ENCODE measurements at places on chromosomes 1 and 21.

- DNase-seq: no peak
These were observed 509.5 kb downstream of the PLPP3 start for GRCh38 chr1:56069824-56070223.

DNA sequence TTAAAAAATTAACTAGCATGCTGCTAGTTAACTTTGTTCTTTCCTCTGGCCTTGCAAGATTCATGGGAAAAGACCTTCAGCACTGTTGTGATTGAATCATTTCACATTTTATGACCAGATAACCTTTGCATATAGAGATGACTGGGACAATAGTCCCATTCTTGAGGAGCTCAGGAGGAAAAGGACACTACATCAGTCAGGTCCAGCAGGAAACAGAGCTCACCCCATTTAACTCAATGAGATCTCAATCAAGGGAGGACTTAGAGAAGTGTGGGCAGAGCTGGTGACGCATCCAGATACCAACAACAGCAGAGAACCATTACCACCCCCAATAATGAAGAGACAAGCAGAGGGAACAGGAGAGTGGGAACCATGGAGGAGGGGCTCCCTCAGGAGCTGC is 109.4 kb upstream of the GUCA2B start:
- no peak for DNase-seq

- no peak for DNase-seq
These were observed 676 bp upstream of the PADI2 start for GRCh38 chr1:17119773-17120480.

DNA sequence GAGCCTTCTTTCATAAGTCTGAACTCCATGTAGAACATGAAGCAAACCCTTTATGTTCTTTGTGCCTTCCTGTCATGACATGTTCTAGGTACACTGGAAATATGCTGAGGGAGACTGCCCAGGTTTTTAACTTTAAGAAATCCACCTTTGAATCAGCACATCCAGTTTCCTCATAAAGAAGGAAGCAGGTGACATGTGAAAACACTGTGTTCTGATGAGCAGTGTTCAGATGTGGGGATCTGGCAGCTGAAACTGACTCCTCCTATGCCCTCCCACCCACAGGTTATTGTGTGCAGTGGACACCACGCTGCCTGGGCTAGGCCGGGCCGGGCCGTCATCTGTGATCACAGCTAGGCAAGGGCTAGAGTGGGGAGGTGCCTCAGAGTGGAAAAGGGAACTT is 51.1 kb downstream of the CNN3 start:
- DNase-seq: no peak

DNA sequence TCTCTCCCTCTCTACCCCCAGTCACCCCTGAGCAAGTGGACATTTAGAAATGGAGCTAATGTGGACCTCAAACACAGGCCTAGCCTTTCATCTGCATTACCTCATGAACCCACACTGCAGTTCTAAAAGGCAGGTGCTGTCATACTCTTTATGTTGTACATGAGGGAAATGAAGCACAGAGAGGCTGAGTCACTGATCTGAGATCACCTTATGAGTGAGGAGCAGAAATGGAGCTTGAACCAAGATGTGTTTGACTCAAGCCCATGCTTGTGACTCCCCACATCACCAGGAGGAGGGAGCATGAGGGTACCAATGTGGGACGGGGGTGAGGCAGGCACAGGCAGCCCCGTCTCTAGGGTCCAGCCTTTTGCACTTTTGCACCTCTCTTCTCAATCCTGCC is 702.8 kb downstream of the PTPRU start:
- DNase-seq: no peak

- DNase-seq: no peak
These were observed 3.4 kb downstream of the JUN start for GRCh38 chr1:58780411-58780810.

DNA sequence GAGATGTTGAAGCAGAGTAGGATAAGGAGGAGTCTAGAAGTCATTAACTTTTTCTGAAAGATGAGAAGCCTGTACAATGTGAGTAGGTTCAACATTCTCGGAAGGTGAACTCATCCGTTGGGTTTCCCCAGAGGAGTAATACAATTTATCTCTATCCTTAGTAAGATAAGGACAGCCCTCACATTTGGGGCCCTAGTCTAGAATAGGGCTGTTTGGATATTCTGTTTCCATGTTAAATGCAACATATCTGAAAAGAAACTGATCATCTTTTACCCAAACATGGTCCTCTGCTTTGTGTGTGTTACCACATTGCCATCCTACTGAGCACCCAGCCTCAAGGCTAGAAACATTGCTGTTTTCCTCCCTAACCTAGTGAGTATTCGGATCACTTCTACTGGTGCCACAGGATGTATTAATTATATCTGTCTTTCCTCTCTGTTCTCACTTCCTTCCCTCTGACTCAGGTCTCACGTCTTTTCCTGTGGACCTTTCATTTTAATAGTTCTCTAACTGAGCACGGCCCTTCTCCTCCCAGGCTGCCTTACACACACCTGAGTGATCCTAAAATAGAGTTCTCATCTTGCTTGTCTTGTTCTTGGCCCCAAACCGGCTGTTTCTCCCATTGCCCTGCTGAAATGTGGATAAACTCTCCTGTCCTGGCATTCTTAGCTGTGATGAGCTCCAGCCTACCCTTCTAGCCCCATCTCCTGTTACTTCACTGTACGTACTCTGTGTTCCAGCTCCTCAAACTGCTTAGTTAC is 91.7 kb downstream of the CDC14A start:
- DNase-seq: no peak

DNA sequence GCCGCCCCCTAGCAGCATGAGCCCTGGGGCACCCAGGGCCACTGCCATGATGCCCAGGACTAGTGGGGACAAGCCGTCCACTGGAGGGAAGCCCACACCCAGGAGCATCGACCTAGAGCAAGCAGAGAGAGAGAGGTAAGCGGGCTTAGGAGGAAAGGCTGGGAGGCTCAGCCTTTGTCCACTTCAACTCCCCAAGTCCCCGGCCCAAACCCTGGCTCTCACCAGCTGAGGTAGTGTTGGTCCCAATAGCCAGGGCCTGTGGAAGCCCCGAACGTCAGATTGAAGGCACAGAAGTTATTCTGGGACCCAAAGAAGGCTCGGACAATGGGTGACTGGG is 2.4 kb downstream of the GLMP start:
- no peak for DNase-seq

DNA sequence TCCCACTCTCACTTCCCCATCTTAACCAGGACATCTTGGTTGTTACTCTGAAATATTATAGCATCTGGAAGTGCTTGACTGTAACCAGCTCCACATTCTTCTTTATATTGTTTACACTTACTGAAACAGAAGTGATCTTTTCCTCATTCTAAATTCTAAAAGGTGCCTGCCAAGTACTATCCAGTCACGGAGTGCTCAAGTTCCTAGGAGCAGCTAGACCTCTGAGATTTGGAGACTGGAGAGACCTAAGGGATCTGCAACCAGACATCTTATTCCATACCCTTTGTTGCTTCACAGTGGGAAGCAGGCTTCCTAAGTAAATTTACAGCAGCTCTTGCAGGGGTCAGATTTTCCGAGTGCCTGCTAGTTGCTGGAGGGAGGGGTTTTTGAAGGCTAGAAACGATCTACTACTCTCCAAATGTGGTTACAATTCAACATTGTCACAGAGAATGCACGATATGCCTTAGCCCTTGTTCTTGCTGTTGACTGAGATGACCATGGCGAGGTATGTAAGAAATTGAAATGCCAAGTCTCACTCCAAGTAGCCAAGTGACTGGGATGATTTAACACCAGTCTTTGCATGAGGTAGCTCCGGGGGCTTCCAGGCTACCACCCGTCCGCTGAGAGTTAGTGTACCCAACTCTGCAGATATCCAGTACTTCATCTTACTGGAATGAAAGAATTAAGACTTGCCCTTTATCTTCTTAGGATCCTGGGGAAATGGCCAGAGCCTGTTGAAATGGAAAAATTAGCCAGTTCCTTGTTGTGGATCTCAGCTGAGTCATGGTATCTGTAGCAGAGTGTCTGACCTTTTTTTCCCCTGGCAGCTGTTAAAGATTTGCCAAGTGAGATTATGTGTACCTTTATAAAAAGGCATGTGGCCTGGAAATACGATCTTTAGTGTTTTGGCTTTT is 150.8 kb downstream of the MAST2 start:
- DNase-seq: no peak

GRCh38 chr1:40564913-40565312 is 33.5 kb downstream of the ZNF684 start:
- no peak for DNase-seq

- no peak for DNase-seq
These were observed 6.8 kb downstream of the HES2 start for GRCh38 chr1:6412896-6413295.

DNA sequence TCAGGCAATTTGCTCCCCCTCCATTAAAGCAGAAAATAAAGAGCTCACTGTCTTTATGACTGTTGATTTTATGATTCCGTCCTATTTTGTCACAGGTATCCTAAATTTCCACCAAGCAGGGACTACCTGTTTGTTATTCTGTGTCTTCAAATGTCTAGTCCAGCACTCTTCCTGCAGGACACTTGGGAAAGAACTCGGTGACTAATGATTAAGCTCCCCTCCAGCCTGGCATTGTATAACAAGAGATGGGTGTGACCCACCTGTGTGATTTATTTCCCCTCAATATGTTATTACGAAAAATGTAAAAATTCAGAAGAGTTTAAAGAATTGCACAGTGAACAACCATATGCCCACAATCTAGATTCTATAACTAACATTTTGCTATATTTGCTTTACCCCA is 42.9 kb upstream of the LRRN2 start:
- no peak for DNase-seq

All from activated CD8-positive, alpha-beta memory T cell treated with anti-CD3 and anti-CD28 coated beads, Interleukin-2, amount 50 U/mL, for 4 hours (primary cell).